ENCODE measurements at places on chromosomes 6 and 20.

DNA sequence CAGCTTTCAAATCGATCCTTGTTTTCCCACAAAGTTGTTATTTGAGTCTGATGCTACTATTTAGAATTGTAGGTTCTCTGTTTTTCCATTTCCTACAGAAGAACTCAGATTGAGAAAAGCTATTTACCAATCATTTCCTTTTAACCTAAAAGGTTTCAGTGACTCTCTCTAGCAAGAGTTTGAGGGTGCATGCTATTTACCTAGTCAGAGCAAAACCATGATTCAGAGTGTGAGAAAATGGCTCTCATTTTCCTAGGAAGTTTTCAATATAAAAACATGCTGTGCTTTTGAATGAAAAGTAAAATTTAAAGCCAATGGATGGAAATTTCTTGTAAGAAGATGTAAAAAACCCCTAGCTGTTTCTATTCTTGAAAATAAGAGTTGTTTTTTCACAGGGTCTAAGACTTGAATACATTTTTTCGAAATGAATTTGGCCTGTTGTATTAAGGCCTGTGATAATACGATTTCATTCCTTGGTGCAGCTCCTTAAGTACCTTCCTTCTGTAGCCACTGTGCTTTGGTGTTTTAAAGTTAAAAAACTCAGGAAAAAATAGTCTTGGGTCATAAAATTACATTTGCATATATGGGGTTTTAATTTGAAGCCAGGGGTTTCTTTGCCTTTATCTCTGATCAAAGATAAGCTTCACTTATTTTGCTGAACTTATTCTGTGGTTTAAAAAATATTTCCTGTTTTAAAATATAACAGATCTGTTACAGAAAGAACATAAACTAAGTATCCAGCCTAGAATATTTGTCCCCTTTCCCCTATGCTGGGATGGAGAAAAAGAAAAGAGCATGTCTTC lies 18.0 kb upstream of the RSPH3 start:
- DNase-seq: no peak

- DNase-seq: no peak
Observed at GRCh38 chr6:40440053-40440452, 147.1 kb downstream of the LRFN2 start.

DNA sequence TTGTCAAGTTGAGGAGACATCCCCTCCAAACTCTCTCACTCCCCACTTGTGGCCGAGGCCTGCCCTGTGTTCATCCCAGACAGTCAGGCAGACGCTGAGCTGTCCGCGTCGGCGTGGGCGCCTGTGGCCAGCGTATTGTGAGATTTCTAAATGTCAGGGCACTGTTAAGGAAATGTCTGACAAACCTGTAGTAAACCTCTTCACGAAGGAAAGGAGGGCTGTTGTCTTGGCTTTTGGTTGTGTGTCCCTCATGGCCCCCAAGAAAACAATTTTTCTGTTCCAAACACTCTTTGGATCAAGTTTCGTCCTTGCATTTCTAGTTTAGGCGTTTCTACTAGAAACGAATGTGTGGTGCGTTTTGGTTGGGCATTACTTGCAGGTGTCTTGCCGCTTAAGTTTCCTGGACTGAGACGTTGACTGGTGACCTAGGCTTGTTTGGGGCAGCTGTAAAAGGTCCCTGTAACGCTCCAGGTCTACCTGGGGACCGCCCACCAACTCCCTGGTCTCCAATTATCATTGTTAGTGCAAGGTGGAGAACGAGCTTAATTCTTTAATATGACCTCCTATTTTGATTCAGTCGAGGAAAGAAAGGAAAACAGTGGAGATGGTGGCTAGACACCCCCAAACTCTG lies 8.7 kb upstream of the POU3F2 start:
- no peak for DNase-seq

DNA sequence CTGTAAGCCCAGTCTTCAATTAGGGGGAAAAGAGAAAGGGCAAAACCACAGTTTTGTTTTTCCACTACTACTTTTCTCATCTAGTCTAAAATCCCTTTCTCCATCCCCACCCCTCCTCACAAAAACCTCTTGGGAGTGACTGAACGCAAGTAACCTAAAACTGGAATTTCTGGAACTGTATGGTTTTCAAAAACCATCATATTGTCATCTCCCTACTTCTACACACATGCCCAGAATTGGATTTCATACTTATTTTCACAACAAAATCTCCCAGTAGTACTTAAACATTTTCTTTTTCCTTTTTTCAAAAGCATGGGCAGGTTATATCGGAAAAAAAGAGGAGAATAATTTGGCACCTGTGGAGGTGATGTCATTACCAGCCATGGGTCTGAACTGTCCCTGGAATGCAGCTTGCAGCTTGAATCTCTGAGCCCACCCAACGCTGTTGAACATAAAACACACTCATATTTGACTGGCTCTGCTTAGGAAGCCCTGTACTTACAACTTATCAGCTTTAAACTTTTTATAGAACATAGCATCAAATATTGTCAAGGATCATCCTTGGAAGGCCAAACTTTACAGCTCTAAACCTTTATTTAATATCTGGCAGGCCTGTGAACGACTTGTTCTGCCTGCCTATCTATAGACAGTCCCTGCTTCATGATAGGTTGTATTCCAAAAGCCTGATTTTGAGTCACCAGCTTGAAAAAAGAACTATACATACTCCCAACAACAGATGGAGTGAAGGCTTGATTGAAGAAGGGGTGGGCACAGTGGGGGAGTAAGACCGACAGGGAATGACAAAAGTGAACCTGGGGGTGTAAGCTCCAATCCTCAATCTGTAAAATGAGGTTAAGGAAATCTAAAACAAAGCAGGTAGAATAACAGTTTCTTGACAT lies 59.3 kb downstream of the EPB41L2 start:
- DNase-seq: no peak

DNA sequence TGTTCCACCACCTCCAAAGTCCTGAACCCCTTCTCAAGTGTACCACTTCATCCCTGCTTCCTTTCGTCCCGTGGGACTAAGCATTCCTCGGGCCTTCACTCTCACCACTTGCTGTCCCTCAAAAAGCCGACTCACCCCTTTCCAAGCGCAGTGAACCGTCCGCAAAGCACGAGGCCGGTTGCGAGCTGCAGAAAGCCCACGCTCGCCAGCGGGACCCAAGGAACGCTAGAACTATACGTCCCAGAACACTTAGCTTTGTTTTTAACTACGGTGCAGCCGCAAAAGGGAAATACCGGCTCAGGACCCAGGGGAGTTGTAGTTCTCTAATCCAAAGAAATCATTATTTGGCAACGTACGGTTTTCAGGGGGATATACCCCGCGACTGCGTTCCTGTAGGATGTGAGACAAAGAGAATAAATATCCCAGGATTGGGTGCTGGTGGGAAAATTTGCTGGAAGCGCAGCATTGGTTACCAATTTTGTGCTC lies 416 bp upstream of the POLR1H start:
- peak; percentile 57 for DNase-seq

- no peak for DNase-seq
Observed at GRCh38 chr6:128240024-128240428, 280.4 kb downstream of the PTPRK start.

DNA sequence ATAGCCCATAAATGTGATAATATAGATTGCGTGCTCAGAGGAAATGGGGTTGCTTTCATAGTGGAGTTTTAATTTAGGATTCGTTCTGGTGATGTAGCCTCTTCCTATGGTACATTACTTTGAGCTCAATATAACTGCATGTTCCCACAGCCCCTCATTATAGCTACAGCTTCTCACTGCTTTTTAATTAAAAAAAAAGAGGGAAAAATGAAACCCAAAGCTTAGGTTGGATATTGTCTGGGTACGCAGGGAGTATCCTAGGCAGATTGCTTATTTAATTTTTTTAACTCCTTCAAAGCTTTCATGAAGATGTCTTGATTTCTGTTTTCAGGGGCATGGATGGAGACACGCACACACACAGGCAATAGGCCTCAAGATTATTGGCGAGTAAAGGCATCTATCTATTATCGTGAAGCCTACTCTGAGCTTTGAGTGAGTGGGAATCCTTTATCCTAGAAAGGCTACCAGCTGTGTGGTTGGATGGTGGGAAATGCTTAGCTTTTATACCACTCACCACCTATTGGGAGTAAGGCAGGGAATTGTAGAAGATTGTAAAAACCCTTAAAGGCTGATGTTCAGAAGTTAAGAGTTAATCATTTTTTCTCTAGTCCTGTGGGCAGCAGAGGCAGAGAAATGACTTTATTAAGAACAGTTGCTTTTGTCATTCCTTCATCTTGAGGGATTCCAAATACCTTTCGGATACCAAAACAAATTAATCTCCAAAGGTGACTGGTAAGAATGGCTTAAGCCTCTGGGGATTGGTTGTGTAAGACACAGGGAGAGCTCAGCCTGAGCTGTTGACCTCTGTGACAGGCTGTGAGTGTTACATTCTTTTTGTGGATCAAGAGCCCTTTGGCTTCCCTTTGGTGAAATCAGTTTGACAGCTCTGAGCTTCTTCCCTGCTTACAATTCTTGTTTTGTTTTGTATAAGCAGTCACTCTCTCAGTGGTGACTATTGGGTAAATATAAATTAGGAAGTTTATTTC lies 33.4 kb downstream of the CTNNBL1 start:
- no peak for DNase-seq

GRCh38 chr6:166424431-166424830 lies 41.7 kb upstream of the MPC1 start:
- DNase-seq: no peak

GRCh38 chr6:153804755-153805330 lies 234.2 kb upstream of the OPRM1 start:
- no peak for DNase-seq

- peak; percentile 9 for DNase-seq
Observed at GRCh38 chr6:44538131-44538806, 150.8 kb downstream of the CDC5L start.

- DNase-seq: no peak
Observed at GRCh38 chr6:17450832-17451231, 57.4 kb downstream of the CAP2 start.

DNA sequence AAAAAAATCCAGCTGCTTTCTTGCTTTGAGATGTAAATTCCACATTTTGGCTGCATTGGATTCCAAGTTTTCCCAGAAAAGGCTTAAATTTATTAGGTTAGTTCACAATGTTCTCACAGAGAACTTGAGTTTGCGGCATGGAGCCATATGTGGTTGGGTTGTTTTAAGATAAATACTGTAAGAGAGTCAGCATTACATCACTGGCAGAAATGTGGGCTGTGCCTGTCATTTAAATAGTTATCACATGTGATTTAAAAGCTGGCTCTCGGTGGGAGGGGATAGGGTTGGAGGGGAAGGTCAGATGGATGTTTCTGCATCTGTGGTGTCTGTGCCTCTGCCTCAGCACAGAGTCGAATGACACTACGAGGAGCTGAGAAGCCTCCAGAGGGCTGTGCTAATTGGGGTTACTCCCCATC lies 73.8 kb upstream of the SCP2D1 start:
- no peak for DNase-seq

DNA sequence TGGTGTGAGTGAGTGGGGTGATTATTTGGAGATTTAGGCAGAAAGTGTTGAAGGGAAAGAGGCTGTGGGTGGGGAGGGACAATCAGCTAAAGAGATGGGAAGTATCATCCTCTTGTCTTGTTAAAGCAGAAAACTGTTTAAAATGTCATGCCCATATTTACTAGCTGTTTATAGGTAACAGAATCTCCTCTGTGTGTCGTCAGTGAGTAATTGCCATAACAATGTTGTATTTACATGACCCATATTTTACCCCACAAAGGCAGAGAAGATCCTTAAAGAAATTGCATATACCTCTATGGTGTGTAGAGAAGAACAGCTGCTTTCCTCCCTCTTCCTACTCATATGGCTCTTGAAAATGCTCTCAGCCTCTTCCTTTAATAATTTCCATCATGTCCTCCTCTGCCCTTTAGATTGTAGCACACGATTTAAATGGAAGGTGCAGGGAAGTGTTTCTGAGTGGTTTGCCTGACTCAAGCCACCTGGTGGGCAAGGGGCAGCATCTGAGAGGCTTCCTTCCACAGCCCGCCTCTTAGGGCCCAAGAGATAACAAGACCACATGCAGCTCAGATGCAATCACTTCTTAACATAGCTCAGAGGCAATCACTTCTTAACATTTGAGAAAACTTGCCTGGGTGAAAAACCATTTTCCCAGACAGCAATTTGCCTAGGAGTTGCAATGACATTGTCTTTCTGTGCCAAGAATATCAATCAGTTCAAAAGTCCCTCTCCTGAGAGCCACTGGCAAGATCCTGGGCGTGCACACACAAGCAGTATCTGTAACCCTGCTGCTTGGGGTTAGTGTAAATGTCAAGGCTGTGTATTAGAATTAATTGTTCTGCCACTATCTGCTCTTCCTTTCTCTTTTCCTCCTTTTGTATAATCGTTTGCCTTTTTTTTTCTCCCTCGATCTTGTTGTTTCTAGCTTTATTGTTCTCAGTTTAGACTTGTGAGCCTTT lies 44.1 kb upstream of the EDN1 start:
- DNase-seq: no peak

DNA sequence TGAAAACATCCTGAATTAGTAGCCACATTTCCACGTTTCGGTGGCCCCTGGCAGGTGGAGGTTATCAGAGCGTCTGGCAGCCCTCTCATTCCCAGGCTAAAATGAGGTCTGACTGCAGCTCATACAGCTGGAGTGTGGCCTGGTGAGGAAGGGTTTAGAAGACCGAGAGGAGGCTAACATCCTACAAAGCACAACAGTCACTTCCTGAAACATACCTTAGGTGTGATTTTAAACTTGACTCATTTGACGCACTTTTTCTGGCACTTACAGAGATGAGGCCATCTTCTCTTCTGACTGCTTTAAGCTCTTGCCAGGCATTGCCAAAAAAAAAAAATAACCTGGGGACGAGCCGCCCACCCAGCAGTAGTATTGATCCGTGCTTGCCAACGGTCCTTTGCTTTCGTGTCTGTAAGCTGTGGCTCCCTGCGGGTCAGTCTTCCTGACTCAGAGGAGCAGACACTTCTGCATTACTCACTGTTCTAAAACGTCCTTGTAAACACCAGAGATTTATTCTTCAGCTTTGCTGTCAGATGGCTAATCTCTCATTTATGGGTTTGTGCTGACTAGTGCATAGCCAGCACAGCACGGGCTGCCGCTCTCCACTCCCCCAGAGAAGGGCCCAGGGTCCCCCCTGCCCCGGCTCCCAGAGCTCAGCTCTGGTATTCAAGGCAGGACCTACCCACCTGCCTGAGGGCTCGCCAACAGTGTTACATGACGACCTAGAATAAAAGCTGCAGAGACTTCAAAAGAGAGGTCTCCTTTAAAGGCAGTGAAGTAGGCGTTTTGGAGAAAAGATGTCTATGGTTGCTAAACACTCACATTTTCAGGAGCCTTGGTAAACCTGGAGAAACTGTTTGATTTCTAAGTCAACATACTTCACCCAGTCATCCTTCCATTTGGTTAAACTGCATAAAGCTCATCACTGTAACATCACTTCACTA lies 78.5 kb upstream of the FRMD1 start:
- DNase-seq: peak; percentile 87

DNA sequence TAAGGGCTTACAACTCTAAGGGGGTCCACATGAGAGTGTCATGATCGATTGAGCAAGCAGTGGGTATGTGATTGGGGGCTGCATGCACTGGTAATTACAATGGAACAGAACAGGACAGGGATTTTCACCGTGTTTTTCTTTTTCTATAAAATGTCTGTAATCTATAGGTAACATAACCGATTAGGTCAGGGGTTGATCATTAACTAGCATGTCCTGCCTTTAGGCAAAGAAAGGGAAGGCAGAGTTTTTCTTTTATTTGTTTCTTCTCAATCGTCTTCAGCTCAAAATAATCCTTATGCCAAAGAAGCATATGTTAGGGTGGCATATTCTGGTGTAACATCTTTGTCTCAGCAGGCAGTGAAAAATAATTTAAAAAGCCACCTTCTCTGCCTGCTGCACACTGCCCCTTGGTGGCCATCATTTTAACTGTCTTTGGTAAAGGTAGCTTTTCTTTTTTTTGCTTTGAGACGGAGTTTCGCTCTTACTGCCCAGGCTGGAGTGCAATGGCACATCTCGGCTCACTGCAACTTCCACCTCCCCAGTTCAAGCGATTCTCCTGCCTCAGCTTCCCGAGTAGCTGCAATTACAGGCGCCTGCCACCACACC lies 9.7 kb upstream of the CEP43 start:
- no peak for DNase-seq

Measured in islet precursor cell (in vitro differentiated cells).